ENCODE measurements at places on chromosomes 2 and 18. TPM values are rescaled to one million over a fixed set of nuclear protein-coding genes. Genes with fewer than 3 reads are reported as not detected.

The LDLRAD4 gene
- total RNA-seq: 0.43 TPM

The CGREF1 gene
- not detected for total RNA-seq

GRCh38 chr2:9658972-9659371, 28.2 kb upstream of the YWHAQ start:
- DNase-seq: peak; percentile 97

GRCh38 chr2:213227458-213227857, 56.8 kb upstream of the SPAG16 start:
- DNase-seq: no peak

- no peak for DNase-seq
These were observed 101.7 kb downstream of the KLHL29 start for GRCh38 chr2:23486684-23487075.

GRCh38 chr2:216217904-216218260, 108.7 kb downstream of the XRCC5 start:
- DNase-seq: peak; percentile 14

DNA sequence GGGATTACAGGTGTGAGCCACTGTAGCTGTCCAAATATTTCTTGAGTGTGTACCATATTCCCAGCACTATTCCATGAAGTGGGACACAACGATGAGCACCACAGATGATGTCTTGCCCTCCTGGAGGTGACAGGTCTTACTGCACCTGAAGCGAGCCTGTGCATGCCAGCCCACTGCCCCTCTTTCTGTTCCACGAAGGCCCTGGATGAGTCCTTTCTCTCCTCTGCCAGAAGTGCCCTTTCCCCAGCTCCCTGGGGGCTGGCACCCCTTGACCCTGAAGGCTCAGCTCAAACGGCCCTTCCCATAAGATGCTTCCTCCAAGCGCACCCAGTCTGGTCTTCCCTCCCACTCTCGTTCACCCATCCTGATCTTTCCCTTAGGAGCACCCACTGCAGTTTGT, 5.5 kb downstream of the ATP6V1B1 start:
- no peak for DNase-seq

DNA sequence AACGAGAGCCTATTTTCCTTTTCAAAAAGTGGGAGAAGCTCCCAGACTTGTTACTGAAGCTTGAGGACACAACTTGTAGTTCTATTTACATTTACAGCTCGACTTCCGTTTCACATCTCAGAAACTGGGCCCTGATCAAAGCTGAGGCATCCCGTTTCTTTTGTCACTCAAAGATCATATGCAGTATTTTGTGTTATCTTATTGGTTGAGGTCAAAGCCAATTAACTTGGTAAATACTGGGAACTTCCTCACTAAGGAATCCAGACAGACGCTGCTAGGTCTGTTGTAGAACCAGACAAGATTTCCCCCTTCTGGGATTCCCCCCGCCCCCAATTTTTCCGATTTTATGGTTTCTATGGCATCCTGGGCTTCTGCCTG, 50.3 kb downstream of the TSN start:
- no peak for DNase-seq

DNA sequence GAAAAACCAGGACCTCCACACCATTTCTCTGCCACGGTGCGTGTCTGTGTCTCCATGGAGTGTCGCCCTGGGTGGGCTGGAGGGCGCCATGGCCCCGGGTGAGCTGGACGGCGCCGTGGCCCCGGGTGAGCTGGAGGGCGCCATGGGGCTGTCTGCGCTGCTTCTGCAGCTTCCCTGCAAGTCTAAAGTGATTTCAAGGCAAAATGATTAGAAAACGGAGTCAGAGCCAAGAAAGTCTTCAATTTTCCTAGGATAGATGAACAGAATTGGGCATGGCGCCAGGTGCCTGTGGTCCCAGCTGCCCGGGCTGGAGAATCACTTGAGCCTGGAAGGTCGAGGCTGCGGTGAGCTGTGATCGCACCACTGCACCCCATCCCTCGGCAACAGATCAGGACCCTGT, 27.7 kb upstream of the NFATC1 start:
- DNase-seq: peak; percentile 71

DNA sequence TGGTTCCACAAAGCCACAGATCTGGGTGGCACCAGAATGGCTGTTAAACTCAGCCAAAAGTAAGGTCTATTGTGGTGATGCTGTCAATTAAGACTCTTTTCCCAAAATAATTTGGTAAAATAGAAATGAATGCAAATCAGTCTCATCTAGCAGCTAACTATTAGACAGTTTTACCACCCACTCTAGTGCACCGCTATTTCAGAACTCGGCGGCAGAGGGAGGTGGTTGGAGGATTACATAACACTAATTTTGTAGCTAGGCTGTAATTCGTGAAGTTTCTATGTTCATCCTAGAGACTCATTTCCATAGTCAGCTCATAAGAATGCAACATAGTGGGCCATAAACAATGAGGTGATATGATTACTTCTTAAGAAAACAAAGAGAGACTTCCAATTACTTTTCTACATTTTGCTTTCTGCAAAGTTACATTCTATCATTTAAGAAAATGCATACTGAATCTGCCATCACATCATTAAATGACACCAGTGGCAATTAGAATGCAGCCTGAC, 413.8 kb downstream of the FBXO15 start:
- DNase-seq: no peak

DNA sequence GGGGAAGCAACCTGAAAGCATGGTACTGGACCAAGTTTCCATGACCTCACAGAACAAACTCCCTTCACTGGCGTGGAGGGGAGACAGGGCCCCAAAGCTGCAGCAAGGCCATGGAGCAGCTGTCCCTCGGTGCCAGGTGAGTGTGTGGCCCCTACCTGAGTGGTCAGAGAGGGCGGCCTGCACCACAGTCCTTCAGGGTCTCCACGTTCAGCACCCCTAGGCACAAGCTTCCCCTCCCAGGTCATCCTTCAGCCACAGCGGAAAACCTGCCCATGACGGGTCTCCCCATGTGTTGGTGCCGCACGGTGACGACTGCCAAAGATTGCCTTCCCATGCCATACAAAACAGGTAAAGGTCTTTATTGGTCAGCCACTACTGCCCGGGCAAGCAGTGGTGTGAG, 201.6 kb downstream of the MGAT5 start:
- DNase-seq: no peak

DNA sequence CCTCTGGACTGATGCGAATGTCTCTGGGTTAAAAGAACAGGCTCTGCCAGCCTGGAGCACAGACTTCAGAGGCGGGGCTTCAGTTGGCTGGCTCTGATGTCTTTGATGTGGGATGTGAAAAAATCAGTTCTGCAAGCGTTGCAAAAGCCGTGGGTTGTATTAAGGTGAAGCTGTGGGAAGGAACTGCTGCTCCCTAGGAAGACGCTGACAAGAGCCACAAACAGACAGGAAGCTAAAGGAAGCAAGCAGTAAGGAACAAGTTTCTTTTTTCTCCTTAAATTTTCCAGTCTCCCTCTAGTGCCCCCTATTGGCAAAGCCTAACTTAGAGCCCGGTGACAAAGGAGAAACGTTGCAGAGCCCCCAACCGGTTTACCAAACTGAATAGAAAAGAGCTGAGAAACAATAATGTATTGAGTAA, 239.0 kb downstream of the CCDC178 start:
- DNase-seq: peak; percentile 59

GRCh38 chr2:4502230-4502843, 799.0 kb downstream of the DCDC2C start:
- no peak for DNase-seq
